ENCODE measurements at places on chromosomes 7 and 10. TPM values are rescaled to one million over a fixed set of nuclear protein-coding genes. Genes with fewer than 3 reads are reported as not detected.

The TLX1 gene
- polyA plus RNA-seq: not detected

The ATG9B gene
- polyA plus RNA-seq: 0.32 TPM

DNA sequence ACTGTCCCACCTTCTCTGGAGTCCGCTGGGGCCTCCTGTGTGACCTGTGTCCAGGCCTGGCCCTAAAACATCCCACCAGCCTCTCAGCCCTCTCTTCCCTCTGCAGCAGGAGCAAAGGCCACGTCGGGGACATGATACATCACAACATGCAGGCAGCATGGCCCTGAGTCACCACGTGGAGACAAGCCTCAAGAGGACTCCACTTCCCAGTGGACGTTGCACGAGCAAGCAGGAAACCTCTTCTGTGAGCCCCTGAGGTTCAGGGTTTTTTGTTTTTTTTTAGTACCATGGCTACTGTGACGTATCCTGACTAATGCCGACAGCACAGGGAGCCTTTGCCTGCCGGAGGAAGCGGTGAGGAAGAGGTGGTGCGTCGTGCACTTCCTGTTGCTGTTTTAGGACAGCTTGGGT lies 165.9 kb downstream of the DNAJB6 start:
- no peak for DNase-seq

DNA sequence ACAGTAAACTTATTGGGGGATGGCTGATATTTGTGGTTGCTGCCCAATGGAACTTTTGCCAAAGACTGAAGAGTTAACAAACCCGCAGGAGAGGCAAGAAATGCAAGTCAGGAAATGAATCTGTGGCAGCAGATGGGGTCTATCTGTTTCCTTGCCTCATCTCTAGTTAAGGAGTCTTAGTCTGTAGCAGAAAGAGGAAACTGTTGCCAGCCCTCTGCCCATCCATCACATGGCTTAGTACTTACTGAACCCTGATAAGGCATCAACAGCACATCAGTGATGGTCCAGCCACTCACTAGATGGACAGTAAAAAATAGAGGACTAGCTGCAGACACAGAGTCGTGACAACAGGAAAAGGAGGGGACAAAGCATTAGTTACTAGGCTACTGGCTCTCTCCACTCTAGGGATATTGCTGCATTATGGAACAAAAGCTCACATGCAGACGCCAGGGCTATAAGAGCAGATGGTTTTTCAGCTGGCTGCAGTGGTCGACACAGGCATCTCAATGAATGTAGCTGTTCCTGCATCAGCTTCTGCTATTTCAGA lies 614.7 kb downstream of the PARD3 start:
- DNase-seq: no peak

- DNase-seq: no peak
Observed at GRCh38 chr10:70357565-70357964, 24.9 kb downstream of the LRRC20 start.

The PARD3 gene
- 27.5 TPM for polyA plus RNA-seq

GRCh38 chr10:70662362-70663220 lies 9.7 kb upstream of the ADAMTS14 start:
- no peak for DNase-seq

GRCh38 chr7:143454091-143454680 lies 10.9 kb downstream of the TAS2R60 start:
- DNase-seq: no peak

Data from urinary bladder (tissue), 4 donors.